ENCODE measurements at places on chromosomes 6 and 20. TPM values are rescaled to one million over a fixed set of nuclear protein-coding genes. Genes with fewer than 3 reads are reported as not detected.

- peaks cover 6% of the 10 kb centered on the region for H3K36me3 ChIP-seq
- no peaks in the 10 kb centered on the region for H3K27me3 ChIP-seq
- H3K4me3 ChIP-seq, result no peak overlapping the region
- no peak for DNase-seq
- no peak overlapping the region for H3K27ac ChIP-seq
- no peaks in the 10 kb centered on the region for H3K4me1 ChIP-seq
Observed at GRCh38 chr6:176766-177165, 115.5 kb upstream of the DUSP22 start.

GRCh38 chr6:83096791-83097190 is 29.3 kb downstream of the DOP1A start:
- H3K4me1 ChIP-seq, result no peaks in the 10 kb centered on the region
- DNase-seq, result no peak
- H3K4me3 ChIP-seq, result no peak overlapping the region
- H3K36me3 ChIP-seq, result peaks cover 2% of the 10 kb centered on the region

DNA sequence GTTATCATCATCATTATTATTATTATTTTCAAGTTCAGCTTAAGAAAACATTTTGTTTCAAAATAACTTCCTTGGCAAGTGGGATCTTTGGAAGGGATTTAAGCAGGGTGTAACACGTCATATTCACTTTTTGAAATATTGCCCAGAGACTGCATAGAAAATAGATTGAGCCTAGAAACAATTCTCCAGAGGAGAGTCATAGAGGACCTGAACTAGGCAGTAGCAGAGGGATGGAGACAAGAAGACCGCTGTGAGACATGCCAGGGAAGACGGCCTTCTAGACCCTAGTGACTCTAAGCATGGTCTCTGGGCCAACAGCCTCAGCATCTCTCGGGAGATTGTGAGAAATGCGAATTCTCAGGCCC is 55.5 kb downstream of the EDN1 start:
- no peaks in the 10 kb centered on the region for H3K4me1 ChIP-seq
- no peaks in the 10 kb centered on the region for H3K27me3 ChIP-seq
- no peak overlapping the region for H3K4me3 ChIP-seq
- H3K27ac ChIP-seq, result no peak overlapping the region
- no peak for DNase-seq

- H3K27ac ChIP-seq, result peak overlapping the region; percentile 32
- peaks cover 3% of the 10 kb centered on the region for H3K4me1 ChIP-seq
- H3K36me3 ChIP-seq, result peaks cover 9% of the 10 kb centered on the region
- H3K27me3 ChIP-seq, result no peaks in the 10 kb centered on the region
- H3K4me3 ChIP-seq, result peak overlapping the region; percentile 100
Observed at GRCh38 chr20:44211177-44212039, 837 bp upstream of the OSER1 start.

DNA sequence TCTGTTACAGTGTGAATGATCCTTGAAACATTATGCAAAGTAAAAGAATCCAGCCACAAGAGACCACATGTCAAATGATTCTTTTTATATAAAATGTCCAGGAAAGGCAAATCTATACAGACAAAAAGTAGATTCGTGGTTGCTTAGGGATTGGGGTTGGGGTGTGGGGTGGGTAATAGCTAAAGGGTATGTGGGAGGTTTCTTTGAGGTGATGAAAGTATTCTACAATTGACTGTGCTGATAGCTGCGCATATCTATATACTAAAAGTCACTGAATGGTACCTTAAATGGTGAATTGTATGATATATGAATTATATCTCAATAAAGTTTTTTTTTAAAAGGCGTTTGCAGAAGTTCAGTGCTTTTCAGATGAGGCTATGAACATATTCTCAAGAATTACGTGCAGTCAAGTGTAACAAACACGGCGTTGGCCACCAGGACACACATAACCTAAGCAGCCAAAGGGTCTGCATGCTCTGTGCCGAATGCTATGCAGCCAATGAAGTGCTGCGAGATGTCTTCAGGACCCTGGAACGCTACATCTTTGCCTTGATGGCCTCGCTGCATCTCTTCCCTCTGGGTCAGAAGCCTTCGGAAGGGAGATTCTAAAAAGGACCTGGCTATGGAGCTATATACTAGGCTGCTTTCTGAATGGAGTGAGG is 96.9 kb downstream of the SCML4 start:
- no peak overlapping the region for H3K4me3 ChIP-seq
- no peaks in the 10 kb centered on the region for H3K4me1 ChIP-seq
- no peaks in the 10 kb centered on the region for H3K27me3 ChIP-seq
- DNase-seq, result no peak
- no peaks in the 10 kb centered on the region for H3K36me3 ChIP-seq

DNA sequence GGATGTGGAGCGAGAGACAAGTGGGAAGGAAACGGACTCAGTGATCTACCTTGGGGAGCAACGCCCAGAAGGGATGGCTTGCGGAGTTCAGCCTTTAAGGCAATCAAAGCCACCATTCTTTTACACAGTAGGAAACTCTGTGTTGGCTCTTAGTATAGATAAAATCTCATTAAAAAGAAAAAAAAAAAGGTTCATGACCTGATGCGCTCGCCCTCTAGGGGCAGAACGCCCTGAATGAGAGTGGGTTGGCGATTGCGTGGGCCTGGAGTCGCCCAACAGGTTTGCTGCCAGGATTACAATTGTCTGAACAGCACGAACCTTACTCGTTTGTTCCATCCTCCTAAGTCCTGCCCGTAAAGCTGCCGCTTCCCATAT is 1.2 kb downstream of the TPD52L1 start:
- DNase-seq, result peak; percentile 49
- H3K36me3 ChIP-seq, result no peaks in the 10 kb centered on the region
- no peaks in the 10 kb centered on the region for H3K27me3 ChIP-seq

DNA sequence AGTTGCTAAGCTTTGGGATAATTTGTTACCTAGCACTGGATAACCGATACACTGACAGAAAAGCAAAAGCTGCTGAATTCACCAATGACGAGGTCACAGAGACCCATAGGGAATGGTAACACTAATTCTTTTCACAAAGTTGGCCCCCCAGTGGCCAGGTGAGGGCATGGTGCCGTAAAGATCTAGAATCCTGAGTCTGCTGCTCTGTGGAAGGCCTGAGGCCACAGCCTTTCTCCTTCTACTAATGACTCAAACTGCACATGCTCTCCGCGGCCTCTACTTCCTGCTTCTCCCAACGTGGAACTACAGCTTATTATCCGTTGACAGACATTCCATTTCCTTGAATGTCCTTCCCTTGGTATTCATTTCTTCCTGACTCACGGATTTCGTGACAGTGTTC is 127.1 kb downstream of the OPRM1 start:
- no peaks in the 10 kb centered on the region for H3K27me3 ChIP-seq
- no peaks in the 10 kb centered on the region for H3K36me3 ChIP-seq
- DNase-seq, result peak; percentile 36
- no peak overlapping the region for H3K27ac ChIP-seq
- H3K4me1 ChIP-seq, result no peaks in the 10 kb centered on the region

DNA sequence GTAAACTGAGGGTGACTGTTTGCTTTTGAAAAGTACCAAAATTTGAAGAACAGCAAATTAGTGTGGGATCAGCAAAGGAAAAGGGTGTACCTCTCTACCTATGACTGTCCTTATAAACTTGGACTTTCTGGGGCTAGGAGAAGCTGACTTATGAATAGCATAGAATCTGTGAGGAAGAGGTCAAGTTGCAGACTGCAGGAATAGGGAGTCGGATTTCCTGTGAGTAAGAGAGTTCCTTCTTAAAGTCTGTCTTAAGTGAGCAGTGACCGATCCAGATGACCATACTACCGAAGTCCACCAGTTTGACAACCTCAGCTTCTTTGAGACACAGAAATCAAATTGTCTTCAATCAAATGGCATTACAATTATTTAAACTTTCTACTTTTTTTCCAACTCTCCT is 708.7 kb downstream of the UTRN start:
- peaks cover 2% of the 10 kb centered on the region for H3K4me1 ChIP-seq
- DNase-seq, result no peak
- H3K27ac ChIP-seq, result no peak overlapping the region
- H3K36me3 ChIP-seq, result no peaks in the 10 kb centered on the region

- DNase-seq, result no peak
- H3K27me3 ChIP-seq, result no peaks in the 10 kb centered on the region
- no peaks in the 10 kb centered on the region for H3K4me1 ChIP-seq
- peaks cover 8% of the 10 kb centered on the region for H3K36me3 ChIP-seq
Observed at GRCh38 chr6:96157018-96157565, 141.3 kb downstream of the FUT9 start.

DNA sequence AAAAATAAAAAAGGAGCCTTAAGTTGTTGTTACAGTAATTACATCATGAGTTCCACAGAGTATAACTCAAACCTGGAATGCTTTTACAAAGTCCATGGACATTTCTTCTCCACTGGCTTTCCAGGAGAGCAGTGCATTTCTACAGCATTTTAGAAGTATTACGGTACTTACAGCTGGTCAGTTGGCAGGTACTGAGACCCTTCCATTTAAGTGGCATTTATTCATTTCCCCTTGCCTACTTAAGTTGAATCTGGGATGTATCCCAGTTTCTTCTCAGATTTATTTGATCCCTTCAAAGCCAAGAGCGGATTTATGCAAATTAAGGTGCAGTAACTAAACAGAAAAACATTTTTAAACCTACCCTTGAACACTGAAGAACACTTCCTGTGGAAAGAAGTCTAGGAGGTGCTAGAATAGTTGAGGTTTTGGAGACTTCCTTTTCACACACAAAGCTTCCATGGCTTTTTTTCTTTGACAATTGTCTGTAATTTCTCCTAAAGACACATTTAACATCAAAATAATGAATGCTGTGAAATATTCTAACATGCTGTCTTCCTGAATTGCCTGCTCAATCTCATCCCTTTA is 3.4 kb downstream of the PRDM13 start:
- H3K27ac ChIP-seq, result no peak overlapping the region
- DNase-seq, result no peak
- no peak overlapping the region for H3K4me3 ChIP-seq
- no peaks in the 10 kb centered on the region for H3K36me3 ChIP-seq
- no peaks in the 10 kb centered on the region for H3K4me1 ChIP-seq

DNA sequence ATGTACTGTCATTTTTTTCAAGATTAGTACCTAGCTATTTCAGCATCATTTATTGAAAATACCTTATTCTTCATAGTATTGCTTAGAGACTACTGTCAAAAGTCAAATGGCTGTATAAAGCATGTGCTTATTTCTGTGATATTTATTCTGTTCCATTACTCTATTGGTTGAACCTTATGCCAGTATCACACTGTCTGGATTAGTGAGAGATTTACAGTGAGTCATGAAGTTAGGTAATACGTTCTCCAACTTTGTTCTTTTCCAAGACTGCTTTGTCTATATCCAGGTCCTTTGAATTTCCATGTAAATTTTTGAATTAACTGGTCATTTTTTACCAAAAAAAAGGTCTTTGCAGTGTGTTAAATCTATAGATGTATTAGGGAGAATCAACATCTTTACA is 18.6 kb upstream of the RNF217 start:
- H3K4me3 ChIP-seq, result no peak overlapping the region
- no peaks in the 10 kb centered on the region for H3K4me1 ChIP-seq
- H3K27ac ChIP-seq, result no peak overlapping the region
- no peak for DNase-seq

CGA gene
- total RNA-seq, result not detected

PBOV1 gene
- total RNA-seq, result not detected

Measured in H9 (cell line).